ENCODE measurements at places on chromosomes 13 and 19. TPM values are rescaled to one million over a fixed set of nuclear protein-coding genes. Genes with fewer than 3 reads are reported as not detected.

NLRP12 gene
- not detected for total RNA-seq

C19orf18 gene
- not detected for total RNA-seq

NLRP9 gene
- total RNA-seq = not detected

CAPS gene
- total RNA-seq = 5.8 TPM

OR7D2 gene
- not detected for total RNA-seq

ZNF563 gene
- total RNA-seq = 0.14 TPM

C5AR1 gene
- total RNA-seq = 0.68 TPM

PRODH2 gene
- not detected for total RNA-seq

IGFL3 gene
- 0.75 TPM for total RNA-seq

ZNF607 gene
- 7.3 TPM for total RNA-seq

All from G401 (cell line).